ENCODE measurements at places on chromosomes 2 and 18. TPM values are rescaled to one million over a fixed set of nuclear protein-coding genes. Genes with fewer than 3 reads are reported as not detected.

DNA sequence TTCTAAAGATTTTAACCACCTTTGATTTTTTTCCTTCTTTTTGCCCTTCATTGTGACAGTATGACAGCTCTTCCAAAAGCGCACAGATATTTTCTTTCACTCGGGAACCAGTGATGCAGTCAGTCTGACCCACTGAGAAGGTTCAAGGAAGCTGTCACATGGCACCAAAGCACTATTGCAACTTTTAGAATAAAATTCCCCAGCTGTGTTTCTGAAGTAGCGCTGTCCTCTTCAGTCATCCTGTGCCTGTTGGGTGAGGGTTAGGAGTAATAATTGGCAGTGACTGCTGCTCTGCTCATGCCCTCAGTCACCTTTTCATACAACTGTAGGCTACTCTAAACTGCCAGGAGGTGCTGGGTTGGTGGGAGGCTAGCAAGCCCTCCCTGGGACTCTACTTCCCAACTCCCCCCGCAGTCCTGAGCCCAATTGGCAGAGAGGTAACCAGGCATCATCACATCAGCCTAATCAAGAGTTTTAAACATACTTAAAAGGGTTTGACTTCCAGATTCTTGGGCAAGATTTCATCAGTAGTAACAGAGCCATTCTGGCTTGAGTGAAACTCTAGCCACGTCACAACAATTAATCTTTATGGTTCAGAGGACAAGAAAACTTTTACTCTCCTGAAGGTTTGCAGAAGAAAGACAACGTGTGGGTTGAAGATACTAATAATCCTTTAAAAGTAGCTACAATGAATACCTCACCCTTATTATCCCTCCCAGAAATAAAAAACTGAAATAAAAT is 473.3 kb downstream of the FBXO15 start:
- no peak for DNase-seq

Gene SPIRE1
- 37.6 TPM for polyA plus RNA-seq

Gene AQP12A
- not detected for polyA plus RNA-seq

DNA sequence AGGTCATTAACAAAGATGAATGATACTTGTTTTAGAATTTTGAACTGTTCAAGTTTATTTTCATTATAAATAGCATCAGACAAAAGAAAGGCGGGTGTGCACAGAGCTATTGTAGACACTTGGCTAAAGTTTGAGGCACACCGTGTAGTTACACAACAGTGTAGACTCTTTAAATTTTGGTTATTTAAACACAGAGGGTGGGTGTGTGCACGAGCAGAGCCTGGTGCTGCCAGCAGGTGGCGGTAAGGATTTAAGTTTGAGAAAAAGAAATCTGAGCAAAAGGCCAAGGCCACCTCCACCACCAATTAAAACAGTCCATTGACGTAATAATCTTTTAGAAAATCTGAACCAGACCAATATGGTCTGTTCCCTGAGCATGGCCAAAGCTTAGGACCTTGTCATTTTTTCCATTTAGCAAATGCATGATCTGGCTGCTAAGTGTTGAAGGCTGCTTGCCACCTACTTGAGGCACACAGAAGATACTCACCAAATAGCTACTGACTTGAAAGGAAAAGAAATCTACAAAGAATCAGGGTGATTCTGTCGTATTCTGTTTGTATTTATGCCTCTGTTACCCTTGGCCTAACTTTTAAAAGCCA is 14.3 kb downstream of the COPS7B start:
- DNase-seq: no peak

Gene POLR1B
- polyA plus RNA-seq: 37.3 TPM

Gene CHPF
- polyA plus RNA-seq: 20.3 TPM

Gene ABCB11
- polyA plus RNA-seq: 0.10 TPM

Gene DNAH6
- polyA plus RNA-seq: 3.6 TPM

DNA sequence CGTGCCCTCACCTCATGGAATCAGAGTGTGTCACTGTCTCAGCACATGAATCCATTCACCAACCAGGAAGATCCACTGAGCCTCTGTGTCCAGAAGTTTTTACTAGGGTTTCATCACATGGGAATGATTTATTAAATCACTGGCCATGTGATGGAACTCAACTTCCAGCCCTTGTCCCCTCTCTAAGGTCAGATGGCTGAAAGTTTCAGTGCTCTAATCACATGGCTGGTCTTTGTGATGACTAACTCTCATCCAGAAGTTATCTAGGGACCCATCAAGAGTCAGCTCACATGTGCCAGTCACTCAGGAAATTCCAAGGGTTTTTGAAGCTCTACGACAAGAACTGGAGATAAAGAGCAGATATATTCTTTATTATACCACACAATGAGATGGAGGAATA is 140.5 kb upstream of the GYPC start:
- DNase-seq: no peak

DNA sequence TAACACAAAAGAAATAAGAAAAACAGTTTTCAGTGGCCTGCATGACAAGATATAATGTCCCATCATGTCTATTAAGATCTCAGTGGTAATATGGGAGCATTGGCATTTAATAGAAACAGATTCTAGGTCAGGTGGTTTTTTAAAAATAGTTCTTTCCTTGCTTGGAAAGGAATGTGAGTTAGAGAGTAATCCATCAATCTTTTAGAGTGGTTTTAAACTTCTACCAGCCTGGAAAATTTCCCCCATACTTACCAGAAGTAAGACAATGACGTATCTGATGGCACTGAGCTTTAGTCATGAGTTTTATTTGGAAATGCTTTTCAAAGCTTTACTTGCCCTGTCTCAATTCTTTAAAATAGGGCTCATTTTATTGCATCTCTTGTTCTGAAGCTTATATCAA is 441.7 kb upstream of the SMIM21 start:
- no peak for DNase-seq

GRCh38 chr18:37964885-37965571 is 399.4 kb upstream of the CELF4 start:
- no peak for DNase-seq

Gene GAL3ST2
- polyA plus RNA-seq: 0.76 TPM

Gene DSC3
- 2.5 TPM for polyA plus RNA-seq

DNA sequence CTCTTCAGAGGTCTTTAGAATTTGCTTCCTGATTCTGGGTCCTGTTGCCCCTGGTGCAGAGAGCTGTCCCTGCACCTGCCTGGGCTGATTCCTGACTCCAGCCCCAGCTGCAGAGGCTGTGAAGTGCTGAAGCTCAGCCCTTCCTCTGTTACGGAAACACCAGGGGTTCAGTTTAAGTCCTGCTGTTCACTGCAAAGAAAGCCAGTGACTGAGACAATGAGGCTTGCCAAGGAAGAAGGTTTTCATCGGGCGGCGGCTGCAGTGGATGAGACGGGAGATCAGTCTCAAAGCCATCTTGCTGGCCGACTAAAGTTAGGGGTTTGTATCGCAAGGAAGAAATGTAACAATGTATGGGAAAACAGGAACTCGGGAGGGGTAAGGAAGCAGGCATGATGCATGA is 142.4 kb upstream of the ZNF236 start:
- DNase-seq: no peak

DNA sequence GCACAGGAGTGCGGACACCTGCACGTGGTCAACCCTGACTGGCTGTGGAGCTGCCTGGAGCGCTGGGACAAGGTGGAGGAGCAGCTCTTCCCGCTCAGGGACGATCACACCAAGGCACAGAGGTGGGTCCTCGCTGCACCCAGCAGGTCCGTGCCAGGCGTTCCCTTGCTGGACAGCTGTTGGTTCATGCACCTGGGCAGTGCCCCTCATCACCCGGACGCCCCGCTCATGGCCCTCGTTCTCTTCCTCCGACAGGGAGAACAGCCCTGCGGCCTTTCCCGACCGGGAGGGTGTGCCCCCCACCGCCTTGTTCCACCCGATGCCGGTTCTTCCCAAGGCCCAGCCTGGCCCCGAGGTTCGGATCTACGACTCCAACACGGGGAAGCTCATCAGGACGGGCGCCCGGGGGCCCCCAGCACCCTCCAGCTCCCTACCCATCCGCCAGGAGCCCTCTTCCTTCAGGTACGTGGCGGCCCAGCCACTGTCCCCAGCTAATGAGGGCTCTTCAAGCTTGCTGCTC is 38.0 kb downstream of the CTDP1 start:
- no peak for DNase-seq

GRCh38 chr18:12745095-12745795 is 42.4 kb downstream of the PSMG2 start:
- DNase-seq: no peak

DNA sequence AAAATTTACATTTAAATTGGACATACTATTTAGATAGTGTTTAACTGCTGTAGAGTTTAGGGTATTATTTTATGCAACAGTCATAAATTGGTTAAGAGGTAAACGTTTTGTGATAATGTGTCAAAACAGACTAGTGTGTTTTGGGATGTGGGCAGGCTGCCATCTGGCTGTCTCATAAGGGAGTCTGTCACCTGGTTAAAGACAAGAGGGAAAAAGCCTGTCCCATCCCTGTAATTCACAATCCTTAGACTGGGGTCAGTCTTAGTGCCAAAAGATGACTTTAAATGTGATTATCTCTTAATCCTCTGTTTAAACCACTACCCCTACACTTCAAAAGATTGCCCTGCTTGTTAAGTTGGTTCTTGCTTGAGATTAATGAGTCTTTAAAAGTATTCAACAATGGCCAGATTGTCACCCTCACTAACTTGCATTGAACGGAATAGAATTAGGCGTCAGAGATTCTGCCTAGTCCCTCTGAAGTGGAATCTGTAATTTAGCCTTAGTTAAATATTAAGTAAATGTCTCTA is 59.2 kb downstream of the SGPP2 start:
- no peak for DNase-seq

Gene ATP6V1C2
- 8.1 TPM for polyA plus RNA-seq

DNA sequence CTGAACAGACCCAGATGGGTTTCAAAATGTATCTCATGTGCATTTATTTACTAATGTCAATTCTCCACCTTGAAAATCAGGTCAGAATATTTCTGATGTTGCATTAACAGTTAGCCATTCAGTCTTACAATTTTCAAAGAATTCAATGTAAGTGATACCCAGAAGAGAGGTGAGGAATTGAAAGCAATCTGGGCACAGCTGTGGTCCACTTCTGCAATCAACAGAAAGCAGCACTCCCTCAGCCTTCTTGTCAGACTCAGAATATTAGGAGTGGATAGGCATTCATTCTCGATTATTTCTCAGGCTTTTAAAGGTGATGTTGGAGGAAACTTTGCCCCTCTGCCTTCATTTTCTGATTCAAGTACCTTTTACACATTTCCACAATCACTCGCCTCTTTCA is 15.7 kb downstream of the CCL20 start:
- DNase-seq: no peak

GRCh38 chr2:8796878-8797550 is 40.4 kb downstream of the KIDINS220 start:
- no peak for DNase-seq

Gene LGALSL
- polyA plus RNA-seq: 41.8 TPM

DNA sequence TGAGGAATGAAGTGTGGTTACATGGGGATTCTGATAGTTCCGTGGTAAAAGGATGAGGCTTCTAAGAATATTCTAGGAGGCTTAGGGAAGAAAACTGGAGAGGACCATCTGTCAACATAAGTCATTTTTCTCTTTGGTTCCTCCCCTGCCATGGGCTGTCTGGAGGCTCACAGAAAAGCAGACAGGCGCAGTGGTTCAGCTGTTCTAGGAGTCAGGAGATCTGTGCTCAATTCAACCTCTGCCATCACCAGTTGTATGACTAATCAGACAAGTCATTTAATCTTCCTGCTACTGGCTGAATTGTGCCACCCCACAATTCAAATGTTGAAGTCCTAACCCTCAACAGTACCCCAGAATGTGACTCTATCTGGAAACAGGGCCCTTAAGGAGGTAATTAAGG is 36.4 kb downstream of the ADAM17 start:
- DNase-seq: no peak

DNA sequence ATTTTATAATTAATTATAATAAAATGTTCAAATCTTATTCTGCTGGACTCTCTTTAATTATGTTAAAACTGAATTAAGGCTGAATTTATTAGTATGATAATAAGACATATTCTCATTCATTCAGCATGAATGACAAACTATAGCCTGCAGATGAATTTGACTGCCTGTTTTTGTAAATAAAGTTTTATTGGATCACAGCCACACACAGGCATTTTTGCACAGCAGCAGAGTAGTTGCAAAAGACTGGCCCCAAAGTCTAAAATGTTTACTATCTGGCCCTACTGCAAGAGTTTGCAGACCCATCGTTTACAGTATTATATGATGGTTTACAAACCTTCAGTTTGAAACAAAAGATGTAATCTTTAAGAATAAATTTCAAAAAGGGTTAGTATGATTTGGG is 58.6 kb downstream of the RMDN2 start:
- DNase-seq: no peak

GRCh38 chr2:16375351-16375750 is 290.3 kb downstream of the CYRIA start:
- DNase-seq: no peak

DNA sequence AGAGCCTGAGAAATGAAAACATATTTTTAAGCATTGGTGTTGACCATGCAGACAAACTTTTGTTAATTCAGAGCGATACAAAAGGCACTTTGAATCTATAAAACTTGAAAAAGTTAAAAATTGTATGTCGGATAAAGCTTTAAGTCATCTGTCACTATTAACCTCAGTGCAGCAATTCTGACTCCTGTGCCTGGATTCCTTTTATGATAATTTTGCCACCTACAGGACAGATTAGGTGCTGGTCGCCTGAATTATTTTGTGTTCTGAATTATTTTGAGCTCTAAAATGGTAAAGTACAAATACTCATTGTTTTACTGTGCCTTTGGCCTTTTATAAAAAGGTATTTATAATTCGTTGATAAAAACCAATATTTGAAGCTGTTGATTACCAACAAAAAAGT is 19.4 kb upstream of the RNF138 start:
- DNase-seq: no peak

DNA sequence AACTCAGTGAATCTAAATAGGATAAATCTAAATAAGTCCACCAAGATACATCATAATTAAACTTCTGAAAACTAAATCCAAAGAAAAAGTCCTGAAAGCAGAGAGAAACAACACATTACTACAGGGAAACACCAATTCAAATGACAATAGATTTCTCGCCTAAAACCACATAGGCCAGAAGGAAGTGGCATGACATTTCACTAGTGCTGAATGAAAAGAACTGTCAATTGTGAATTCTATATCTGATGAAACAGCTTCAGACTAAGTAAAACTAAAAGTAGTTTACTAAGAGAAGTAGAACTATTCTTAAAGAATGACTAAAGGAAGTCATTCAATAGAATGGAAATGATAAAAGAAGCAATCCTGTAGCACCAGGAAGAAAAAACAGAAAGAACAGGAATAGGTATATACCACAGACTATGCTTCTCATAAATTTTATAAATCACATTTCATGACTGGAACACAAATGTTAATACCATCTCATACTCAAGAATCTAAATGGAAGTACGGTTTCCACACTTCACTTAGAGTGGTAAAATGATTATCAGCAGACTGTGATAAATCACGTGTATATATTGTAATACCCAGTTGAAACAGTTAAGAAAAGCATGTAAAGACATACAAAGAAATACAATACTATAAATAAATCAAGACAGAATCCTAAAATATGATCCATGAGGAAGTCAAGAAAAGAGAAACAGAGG is 46.4 kb downstream of the ASXL2 start:
- DNase-seq: no peak

Gene FTCDNL1
- polyA plus RNA-seq: 1.2 TPM
